Peyer's patch (tissue), 4 donors: ENCODE measurements at places on chromosomes 2 and 18. TPM values are rescaled to one million over a fixed set of nuclear protein-coding genes. Genes with fewer than 3 reads are reported as not detected.

The SPATA3 gene
- total RNA-seq: not detected

The PRSS56 gene
- not detected for total RNA-seq

DNA sequence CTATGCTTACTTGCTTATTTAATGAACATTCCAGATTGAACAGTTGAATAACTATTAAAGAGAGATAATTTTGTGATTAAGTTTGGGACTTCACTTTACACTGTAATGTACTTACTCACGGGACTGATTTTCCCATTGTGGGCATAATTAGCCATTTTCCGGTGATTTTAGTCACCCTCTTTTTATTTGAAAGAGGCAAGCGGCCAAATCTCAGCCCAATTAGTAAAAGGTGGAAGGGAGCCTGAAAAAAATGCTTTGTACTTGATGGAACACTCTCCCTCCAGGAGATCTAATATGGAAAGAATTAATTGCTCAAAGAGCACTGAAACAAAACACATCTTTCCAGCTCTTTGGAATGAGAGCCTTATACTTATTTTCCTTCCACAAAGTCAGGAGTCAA, 50.2 kb downstream of the CALCRL start:
- no peak for DNase-seq

GRCh38 chr2:598058-598802, 79.0 kb downstream of the TMEM18 start:
- no peak for DNase-seq

DNA sequence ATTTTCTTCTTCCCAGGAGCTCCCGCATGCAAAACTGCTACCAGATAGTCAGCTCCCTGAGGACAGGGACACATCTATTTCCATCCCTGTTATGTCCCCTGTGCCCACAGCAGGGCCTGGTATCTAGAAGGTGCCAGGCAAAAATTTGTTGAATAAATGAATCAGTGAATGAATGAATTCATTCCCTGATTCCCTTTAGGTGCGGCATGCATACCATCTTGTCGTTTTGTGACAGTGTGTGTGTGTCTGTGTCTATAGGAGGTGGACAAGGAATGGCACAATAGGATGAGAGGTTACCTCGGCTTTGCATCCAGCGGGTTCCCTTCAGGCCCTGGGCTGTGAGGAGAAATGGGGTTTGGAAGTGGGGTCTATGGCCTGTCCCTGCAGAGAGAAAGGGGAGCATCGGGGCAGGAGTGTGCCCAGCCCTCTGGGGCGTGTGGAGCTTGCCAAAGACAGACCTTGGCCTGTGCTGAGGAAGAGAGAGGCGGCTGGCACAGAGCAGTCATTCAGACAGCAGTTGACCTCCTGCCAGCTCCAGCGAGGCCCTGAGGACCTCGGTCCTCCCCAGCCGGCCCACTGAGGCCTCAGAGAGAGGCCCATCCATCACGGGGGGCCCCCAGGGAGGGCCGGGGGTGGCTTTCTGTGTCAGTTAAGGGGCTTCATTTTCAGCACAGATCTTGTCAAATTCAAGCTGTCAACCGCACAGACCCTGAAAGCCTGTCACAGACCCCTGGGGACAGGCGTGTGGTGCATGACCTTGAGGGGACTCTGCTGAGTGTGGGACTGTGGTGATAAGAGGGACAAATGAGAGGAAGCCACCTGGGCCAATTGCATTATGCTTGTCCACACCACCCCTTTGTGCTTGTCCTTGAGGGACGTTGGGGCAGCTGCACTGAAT, 125.9 kb upstream of the CXCR4 start:
- no peak for DNase-seq

- no peak for DNase-seq
These were observed 300.5 kb downstream of the INSIG2 start for GRCh38 chr2:118388771-118389170.

DNA sequence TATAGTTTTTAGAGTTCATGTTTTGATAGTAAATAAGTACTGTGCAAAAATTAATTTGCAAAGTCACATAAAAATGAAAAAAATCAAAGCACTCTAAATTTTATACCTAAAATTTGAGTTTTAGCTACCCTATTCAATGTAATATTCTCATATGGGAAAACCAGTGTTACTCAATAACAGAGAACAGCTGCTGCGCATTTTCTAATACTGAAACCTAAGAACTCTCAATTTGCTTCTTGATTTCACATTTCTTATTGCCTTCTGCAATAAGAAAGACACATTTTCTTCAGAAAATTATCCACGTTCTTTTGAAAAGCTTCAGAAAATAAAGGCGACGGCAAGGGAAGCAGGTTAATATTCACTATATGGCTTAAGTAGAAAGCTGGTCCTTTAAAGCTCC, 199.1 kb upstream of the CCDC150 start:
- no peak for DNase-seq
